ENCODE measurements at places on chromosomes 7 and 10.

DNA sequence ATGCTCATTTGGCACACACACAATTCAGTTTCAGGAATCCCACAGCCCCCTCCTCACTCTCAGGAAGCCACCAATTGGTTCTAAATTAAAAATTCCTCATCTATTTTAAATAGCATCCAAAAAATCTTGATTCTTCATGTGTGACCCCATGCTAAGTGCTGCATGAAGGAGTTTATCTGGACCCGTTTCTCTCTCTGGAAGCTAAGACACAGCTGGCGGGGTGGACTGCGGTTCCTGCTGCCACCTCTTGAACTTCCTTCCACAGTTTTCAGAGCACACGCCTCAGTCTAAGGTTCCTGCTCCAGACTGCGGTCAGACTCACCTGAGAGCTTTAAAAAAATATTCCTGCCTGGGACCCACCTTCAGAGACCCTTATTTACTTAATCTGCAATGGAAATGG is 34.5 kb downstream of the LYZL1 start:
- no peak for DNase-seq

- DNase-seq = no peak
Measured at GRCh38 chr7:69756235-69756634, 158.0 kb downstream of the AUTS2 start.

GRCh38 chr10:6274040-6274439 is 71.3 kb downstream of the PFKFB3 start:
- no peak for DNase-seq

DNA sequence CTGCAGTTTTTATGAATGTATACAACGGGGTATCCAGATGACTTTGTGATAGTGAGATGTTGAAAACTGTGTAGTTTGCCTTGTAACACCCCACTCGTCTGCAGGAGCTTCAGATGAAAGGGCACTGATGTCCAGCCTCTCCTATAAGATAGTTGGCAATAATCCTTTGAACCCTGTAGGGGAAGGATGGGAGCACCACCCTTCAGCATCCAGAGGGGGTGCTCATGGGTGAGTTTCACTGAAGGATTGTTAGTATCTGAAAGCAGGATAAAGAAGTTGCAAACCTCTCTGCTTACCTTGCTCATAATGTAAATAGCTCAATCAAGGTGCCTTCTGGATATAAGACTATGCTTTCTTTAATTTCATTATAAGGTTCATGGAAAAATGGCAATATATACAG is 201.5 kb downstream of the TMEM178B start:
- no peak for DNase-seq

DNA sequence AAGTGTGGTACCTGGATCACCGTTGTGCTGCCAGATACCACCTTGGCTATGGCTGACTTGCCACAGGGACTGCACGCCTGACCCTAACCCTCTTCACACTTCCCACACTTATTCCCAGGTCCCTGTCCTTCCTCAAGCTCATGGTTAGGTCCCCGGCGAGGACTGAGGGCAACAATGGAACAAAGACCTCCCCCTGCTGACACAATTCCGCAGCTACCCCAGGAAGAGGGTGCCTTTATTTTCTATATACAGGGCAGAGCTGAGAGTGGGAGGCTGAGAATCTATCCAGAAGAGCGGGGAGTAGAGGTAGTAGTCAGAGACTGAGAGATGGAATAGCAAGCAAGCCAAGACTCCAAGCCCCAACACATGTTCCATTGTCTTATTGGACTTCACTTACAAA is 118.1 kb upstream of the SEM1 start:
- no peak for DNase-seq

DNA sequence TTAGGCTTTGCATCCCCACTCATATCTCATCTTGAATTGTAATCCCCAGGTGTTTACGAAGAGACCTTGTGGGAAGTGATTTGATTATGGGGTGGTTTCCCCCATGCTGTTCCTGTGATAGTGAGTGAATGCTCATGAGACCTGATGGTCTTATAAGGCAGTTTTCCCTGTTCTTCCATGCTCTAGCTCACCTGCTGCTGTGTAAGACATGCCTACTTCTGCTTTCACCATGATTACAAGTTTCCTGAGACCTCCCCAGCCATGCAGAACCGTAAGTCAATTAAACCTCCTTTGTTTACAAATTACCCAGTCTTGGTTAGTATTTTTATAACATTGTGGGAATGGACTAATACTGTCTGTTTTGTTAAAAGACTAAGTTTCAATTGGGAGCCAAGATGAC is 35.3 kb upstream of the ZNF92 start:
- DNase-seq = no peak

GRCh38 chr7:148571381-148571780 is 19.2 kb upstream of the C7orf33 start:
- DNase-seq = no peak

GRCh38 chr7:127692200-127692599 is 40.2 kb downstream of the SND1 start:
- DNase-seq = no peak

GRCh38 chr10:3624367-3624766 is 160.6 kb downstream of the KLF6 start:
- no peak for DNase-seq

DNA sequence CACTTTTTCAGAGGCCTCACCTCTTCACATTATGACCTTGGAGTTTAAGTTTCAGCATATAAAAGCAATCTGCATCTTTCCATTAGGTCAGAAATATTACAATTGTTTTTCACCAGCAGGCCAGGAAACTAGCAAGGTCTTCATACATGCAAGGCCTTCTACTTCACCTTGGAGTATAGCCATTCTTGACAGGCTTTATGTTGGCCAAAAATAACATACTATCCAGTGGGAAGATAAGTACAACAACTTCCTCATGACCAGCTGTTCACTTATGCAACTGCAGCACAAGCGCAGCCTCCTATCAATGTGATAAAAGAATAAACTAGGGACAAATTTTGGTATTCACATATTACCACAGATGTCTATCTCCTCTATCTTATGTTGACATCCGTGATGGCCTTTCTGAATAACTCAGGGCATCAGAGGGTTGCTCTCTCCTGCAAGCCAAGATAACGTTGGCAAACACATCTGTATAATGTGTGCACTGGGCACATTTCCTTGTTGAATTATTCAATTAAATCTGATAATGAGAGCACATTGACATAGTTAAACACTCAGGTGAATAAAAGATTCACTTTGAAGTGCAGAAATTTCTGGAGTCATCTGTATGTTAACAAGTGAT is 239.8 kb downstream of the FZD1 start:
- peak; percentile 5 for DNase-seq

- peak; percentile 52 for DNase-seq
Measured at GRCh38 chr10:91389636-91390512, 20.3 kb upstream of the HECTD2 start.

GRCh38 chr7:4085937-4086691 is 596.0 kb upstream of the FOXK1 start:
- no peak for DNase-seq

- no peak for DNase-seq
Measured at GRCh38 chr7:149443523-149443922, 17.3 kb downstream of the ZNF777 start.

DNA sequence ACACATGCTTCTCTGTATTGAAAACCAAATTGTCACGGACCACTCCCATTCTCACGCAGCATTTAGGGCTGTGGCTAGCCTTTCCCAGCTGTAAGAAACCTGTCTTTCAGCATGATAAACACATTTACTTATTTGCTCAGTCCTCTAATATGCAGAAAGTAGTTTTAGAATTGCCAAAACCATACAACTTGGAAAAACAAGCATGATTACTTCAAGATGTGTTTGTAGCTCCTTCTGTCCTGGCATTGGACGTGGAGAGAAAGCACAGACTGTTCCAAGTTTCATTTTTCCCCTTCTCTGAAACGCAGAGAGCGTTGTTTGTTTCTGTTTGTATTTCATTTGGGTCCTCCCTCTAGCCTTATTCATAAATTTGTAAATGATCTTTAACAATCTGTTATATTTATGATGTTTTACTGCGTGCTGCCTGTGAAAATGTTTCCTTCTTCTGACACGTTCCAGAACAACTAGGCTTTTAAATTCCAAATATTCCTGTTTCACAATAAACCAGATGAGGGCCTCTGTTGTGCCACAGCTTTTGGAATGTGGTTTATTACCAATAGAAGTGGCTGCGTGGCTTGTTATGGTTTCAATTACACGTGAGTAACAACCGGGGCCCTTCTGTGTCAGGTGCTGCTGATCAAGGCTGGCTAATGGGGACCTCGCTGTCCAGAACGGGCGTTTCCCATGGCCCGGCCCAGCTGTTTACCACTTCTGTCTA is 26.1 kb downstream of the MNX1 start:
- DNase-seq = no peak

- DNase-seq = no peak
Measured at GRCh38 chr7:70093205-70093904, 495.1 kb downstream of the AUTS2 start.

- no peak for DNase-seq
Measured at GRCh38 chr7:101702362-101702850, 73.3 kb upstream of the MYL10 start.

- no peak for DNase-seq
Measured at GRCh38 chr7:17474724-17475344, 176.4 kb downstream of the AHR start.

DNA sequence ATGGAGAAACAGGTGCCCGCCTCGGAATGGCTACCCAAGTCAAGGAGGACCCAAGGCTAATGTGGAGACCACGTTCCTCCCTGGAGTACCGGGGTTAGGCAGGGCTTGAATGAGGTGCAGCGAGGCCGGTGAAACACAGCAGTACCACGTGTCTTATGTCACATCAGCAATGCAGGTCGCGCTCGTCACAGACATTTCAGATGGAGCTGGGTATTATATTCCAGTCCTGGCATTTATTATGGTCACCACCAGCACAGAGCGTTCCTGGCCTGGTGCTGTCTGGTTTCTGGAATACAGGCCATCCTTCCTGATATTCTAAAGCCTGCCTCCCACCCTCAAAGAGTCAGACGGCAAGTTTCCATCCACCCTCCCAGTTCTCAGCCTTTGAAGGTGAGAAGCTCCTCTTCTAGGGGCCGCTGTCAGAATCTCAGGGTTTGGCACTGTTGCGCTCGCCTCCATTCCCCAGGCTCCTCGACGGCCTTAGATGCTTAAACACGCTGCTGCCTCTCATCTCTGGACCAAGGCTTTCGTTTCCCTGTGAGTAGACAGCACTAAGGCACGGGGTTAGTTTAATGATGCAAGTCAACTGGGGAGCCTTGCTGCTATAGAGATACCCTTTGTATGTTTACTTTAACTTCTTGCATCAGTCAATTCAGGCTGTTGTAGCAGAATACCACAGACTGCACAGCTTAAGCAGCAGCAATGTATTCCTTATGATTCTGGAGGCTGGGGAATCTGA is 377.6 kb downstream of the DPP6 start:
- no peak for DNase-seq

GRCh38 chr10:59072038-59072437 is 104.4 kb upstream of the PHYHIPL start:
- DNase-seq = no peak

- no peak for DNase-seq
Measured at GRCh38 chr10:92305133-92306072, 14.4 kb downstream of the MARCHF5 start.

DNA sequence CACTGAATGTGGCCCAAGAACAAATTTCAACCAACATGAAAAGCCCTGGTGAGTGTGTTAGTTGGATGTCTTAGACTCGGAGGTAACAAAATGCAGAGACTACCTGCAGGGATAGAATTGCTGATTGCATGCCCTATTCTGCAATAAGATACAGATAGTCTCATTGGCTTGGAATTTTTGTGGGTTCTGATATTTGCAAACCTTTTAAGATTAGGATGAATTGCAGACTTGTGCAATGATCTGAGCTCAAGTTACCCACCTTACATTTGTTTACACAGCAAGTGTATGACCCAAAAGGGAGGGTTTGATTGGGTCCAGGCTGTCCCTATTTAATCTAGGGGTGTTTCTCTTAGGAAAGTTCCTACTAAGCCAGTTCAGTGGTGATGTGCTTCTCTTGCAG is 45.4 kb downstream of the GPR37 start:
- DNase-seq = no peak

DNA sequence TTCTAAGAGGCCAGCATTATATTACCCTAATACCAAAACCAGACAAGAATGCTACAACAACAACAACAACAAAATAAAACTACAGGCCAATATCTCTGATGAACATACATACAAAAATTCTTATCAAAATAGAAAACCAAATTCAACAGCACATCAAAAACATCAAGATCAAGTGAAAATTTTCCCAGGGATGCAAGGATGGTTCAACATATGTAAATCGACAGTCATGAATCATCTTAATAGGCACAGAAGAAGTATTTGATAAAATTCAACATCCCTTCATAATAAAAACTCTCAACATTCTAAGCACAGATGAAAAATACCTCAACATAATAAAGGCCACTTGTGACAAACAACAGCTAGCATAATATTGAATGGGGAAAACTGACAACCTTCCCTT is 75.3 kb downstream of the JMJD1C start:
- no peak for DNase-seq

DNA sequence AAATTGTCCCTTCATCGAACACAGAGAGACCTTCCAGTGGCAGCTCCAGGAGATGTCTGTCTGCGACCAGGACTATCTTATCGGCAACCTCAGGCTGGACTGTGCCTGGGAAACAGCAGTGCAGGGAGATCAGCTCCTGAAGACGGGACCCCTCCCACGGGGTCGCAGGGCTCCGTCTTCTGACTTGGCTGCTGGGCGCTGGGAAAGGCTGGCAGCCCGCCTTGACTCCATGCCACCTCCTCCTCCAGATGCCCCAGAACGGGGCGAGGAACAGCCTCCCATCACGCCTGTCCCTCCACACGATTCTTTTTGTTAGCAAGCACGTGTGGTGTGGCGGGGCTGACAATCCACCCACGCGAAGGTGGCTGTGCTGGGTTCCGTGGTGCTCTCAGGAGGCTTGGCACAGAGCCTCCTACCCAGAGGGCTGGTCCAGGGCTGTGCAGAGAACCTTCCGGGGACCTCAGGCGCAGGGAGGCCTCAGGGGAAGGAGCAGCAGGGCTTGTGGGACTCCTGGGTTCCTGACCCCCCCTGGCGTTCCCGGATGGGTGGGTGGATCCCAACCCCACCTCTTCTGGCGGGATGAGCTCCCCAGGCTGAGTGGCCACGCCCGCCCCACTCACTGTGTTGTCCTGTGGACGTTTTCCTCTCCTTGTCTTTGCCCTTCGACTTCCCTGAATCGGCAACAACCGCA is 47.6 kb upstream of the NKX6-2 start:
- DNase-seq = no peak
